Hematopoietic multipotent progenitor cell treated with erythropoietin and hydrocortisone succinate and interleukin-3 and kit ligand, for 8 days (in vitro differentiated cells): ENCODE measurements at places on chromosomes 2 and 18.

DNA sequence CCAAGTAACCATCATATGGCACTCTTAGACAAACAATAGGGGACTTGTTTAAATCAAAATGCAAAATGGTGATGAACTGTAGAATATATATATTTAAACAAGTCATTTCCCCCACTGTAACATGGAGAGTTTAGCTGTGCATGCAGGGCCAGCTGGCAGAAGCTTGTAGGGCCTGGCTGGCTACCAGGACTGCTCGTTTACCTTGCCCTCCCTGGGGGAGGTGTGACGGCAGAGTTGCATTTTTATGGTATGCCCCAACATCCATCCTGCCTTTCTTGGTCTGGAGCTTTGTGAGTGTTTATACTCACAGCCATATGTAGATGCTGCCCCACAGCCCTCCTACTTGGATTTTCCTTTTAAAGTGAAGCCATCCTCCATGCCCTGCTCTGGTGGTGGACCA, 101.7 kb upstream of the ZFP36L2 start:
- no peak for DNase-seq

DNA sequence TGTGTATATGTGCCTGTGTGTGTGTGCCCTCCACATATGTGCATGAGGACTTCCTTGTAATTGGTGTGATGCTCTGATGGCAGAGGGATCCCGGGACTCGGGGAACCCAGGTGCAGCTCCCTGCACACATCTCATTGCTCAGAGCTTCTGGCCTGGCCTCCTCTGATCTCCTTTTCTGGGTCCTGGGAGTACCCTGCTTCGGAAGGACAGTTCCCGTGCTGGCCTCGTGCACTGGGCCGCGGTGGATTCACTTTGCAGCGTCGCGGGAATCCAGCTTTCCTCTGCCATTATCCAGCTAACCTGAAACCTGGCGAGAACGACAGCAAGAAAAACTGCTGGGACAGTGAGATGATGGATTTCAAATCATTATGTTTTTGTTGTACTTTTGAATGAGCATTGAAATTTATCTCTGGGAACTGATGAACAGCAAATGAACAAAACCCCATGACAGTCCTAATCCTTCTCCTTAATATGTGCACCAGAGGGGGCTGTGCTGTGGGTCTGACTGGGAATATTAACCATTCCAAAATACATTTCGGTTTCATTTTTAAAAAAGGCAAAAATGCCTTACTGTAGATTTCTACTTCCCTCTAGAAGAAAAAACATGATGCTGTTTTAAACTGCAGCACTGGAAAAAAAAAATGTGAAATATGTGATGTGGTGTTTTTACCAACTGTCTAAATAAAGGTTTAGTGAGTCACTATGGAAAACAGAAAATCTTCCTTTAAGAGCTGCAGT, 78.2 kb downstream of the PTGR3 start:
- no peak for DNase-seq

DNA sequence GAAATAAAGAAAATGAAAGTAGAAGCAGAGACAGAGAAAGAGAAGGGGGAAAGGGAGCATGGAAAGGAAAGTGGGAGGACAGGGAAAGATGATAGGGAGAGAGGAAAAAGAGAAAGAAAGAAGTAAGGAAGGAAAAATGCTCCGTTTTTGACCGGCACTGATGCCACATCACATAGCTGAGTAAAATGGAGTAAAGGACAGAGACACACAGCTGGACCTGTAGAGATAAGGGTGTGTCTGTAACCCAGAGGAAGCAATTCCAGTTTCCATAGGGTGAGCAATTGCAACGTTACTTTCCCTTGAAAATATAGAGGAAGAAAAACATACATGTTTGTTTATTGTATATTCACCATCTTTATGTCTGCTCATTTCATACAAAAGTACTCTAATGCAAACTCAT, 1866.9 kb upstream of the PIK3C3 start:
- DNase-seq = no peak

DNA sequence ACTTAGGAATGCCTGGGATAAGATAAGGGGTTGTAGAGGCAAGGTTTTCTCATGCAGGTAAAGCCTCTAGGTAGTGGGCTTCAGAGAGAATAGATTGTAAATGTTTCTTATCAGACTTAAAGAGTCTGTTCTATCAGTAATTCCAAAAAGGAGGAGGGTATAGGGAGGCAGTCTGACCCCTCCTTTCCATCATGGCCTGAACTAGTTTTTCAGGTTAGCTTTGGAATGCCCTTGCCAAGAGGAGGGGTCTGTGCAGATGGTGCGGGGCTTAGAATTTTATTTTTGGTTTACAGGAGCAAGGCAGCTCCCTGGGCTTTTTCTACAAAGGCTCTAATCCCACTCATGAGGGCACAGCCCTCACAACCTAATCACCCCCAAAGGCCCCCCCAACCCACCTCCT, 135.0 kb downstream of the B3GNT2 start:
- DNase-seq = no peak

GRCh38 chr2:205280596-205281236, 401.6 kb upstream of the NRP2 start:
- DNase-seq = no peak

GRCh38 chr2:227942021-227942420, 70.6 kb downstream of the DAW1 start:
- DNase-seq = no peak

DNA sequence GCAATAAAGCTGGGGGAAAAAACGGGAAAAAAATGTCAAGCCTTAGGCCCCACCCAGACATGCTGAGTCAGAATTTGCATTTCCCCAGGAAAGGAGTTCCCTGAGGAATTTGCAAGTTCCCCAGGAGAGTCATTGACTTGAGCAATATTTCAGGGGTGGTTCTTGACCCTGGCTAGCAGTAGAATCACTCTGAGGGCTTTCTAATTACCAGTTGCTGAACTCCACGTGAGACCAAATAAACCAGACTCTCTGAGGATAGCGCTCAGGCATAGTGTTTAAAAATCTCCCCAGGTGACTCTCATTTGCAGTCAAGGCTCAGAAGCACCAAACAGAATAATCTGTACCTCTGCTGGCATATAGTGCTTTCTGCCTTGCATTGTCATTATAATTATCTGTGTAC, 48.7 kb downstream of the C1QL2 start:
- no peak for DNase-seq

- DNase-seq = no peak
Observed at GRCh38 chr2:71066856-71067255, 1.6 kb upstream of the NAGK start.

DNA sequence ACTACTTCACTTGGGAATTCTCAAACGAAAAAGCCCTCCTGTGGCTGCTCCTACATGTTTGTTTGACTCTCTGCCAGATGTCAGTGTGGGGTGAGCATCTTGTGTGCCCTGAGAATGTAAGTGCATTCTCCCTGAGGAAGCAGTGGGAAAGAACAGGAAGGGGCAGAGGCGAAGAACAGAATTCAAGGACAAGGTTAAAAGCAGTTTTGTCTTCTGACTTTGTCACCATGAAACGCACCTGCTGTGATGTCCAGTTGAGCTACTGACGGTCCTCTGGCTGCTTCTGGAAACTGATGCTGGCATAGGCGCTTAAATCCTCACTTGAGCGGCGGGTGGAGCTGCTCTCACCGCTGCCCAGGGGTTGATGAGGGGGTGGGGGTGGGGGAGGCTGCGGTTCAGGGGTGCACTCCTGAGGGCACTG, 4.9 kb downstream of the IRS1 start:
- no peak for DNase-seq

GRCh38 chr2:39481611-39482010, 44.5 kb upstream of the MAP4K3 start:
- no peak for DNase-seq

- no peak for DNase-seq
Observed at GRCh38 chr2:165369131-165369897, 100.2 kb upstream of the CSRNP3 start.

- no peak for DNase-seq
Observed at GRCh38 chr2:128590309-128591021, 271.8 kb upstream of the HS6ST1 start.
